Right renal pelvis (tissue), 4 donors: ENCODE measurements at places on chromosomes 1 and 21. TPM values are rescaled to one million over a fixed set of nuclear protein-coding genes. Genes with fewer than 3 reads are reported as not detected.

The RSBN1 gene
- polyA plus RNA-seq = 27.1 TPM

The LEFTY2 gene
- polyA plus RNA-seq = 1.8 TPM

The TMEM79 gene
- 7.5 TPM for polyA plus RNA-seq

The TTLL10 gene
- polyA plus RNA-seq = 0.83 TPM

The CAMSAP2 gene
- polyA plus RNA-seq = 42.3 TPM

The ZNF593OS gene
- 0.92 TPM for polyA plus RNA-seq

DNA sequence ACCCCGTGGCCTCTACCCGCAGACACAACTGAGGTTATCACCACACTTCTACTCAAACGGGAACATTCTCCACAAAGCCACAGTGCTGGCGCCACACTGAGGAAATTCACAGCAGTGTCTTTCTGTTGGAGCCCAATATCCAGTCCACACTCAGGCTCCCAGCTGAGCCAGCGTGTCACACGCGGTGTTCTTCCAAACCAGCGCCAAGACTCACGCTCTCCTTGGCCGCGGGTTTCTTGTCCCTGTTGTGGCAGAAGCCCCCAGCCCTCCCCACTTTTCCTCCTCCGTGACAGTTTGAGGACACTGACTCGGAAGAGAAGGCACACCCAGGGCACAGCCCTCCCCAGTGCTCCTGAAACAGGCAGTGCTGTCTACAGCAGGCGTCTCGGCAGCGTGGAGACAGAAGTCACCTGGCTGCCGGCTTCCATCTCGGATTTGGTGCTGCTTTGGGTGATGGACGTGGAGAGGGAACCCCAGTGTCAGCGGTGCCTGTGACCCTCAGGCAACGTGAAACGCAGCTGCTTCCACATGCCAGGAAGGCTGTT lies 35.4 kb upstream of the AGPAT3 start:
- DNase-seq = no peak

DNA sequence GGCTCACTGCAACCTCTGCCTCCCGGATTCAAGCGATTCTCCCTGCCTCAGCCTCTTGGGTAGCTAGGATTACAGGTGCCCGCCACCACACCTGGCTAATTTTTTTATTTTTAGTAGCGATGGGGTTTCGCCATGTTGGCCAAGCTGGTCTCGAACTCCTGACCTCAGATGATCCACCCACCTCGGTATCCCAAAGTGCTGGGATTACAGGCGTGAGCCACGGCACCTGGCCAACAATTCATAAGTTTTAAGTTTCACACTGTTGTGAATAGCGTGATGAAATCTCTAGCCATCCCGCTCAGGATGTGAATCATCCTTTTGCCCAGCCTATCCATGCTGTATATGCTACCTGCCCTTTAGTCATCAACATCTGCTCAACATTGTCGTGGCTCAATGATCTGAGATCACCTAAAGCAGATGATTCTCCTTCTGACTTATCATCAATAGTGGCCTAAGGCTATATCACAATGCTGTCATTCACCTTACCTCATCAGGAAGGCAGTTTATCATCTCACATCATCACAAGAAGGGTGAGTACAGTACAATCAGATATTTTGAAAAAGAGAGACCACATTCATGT lies 2.6 kb downstream of the PFDN2 start:
- DNase-seq = no peak

- DNase-seq = no peak
Observed at GRCh38 chr1:181170194-181170593, 81.7 kb downstream of the IER5 start.

DNA sequence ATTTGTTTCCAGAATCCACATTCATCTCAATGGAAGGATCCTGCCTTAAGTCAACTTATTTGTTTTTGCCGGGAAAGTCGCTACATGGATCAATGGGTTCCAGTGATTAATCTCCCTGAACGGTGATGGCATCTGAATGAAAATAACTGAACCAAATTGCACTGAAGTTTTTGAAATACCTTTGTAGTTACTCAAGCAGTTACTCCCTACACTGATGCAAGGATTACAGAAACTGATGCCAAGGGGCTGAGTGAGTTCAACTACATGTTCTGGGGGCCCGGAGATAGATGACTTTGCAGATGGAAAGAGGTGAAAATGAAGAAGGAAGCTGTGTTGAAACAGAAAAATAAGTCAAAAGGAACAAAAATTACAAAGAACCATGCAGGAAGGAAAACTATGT lies 2.6 kb downstream of the GADD45A start:
- no peak for DNase-seq

GRCh38 chr1:169128562-169128961 lies 22.1 kb downstream of the ATP1B1 start:
- no peak for DNase-seq

DNA sequence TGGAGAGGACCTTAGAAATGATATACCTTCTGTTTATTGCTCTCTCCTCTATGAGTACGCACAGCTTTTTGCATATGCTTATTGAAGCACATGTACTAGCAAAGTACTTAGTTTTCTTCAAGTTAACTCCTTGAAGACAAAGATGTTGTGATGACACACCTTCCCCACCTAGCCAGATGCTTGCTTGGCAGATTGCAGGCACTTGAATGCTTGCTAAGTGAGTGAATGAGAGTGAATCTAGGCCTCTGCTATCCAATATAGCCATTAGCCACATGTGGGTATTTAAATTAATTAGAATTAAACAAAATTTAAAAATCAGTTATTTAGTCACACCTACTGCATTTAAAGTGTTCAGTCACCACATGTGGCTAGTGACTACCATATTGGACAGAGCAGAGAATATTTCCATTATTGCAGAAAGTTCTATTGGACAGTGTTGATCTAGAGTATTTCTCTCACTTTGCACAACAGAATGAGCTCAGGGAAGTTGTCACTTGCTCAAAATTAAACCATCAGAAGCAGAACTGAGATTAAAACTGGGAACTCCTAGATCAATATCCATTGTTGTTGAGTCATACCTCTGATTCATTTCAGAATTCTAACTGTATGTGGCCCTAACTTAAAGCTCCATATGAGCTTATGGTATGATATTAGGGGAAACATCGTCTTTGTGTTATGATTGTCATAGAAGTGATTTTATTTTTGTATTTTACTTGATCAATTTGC lies 8.6 kb upstream of the EEIG2 start:
- DNase-seq = no peak

DNA sequence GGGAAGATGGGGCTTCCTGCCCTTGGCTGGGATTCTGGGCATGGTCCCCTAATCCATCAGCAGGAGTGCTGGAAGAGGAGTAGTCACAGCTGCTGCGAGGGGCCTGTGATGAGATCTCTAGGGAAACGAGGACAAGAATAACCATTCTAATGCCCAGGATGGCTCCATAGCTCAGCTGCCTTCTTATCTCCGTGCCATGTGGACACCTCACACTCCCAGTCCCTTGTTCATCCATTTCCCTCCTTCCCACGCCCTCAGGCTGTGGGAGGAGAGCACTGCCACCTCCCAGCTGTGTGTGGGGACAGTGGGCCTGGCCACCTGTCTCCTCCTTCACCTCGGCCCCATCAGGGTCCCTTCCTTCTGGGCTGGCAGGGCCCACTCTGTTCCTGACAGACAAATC lies 16.1 kb upstream of the ETV3 start:
- DNase-seq = no peak

DNA sequence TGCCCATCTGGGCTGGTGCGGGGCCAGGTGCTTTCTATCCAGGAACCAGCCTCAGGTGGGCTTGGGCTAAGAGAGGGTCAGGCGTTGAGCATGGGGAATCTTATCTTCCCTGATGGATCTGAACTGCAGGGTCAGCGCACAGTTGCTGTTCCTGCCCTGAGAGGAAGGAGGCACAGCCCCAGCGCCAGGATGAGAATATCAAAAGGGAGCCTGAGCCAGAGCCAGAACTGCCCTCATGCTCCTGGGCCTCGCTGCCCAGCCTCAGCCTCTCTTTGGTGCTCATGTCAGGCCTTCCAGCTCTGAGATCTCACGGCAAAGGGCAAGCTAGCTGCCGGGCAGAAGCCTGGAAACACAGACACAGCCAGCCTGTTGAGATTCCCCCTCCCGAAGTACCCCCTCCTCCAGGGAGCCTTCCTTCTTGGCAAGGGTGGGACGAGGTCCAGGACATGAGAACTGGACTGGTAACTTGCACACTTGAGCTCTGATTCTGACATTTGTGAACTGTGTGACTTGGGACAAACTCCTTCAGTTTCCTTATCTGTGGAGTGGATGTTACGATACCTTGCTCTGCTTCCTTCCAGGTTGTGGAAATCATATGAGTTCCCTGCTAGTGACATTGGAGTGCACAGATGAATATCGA lies 1.2 kb upstream of the LAD1 start:
- no peak for DNase-seq

DNA sequence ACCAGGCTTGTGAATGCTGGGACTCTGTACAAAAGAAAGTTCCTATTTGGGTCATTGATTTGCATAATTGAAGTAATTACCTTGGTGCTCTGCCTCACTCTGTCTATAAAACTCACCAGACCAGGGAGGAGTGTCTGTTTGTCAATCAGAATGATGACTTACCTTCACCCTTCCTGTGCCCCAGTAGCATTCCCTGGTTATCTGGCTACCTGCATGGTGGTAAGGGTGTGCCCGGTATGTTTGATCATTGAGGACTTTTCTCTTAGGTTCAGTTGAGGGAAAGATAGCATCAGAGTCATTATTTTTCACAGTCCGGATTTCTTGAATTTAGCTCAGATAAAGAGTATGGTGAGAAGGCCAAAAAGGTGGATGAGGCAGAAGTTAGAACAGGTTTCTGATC lies 190.0 kb downstream of the BRINP2 start:
- no peak for DNase-seq

DNA sequence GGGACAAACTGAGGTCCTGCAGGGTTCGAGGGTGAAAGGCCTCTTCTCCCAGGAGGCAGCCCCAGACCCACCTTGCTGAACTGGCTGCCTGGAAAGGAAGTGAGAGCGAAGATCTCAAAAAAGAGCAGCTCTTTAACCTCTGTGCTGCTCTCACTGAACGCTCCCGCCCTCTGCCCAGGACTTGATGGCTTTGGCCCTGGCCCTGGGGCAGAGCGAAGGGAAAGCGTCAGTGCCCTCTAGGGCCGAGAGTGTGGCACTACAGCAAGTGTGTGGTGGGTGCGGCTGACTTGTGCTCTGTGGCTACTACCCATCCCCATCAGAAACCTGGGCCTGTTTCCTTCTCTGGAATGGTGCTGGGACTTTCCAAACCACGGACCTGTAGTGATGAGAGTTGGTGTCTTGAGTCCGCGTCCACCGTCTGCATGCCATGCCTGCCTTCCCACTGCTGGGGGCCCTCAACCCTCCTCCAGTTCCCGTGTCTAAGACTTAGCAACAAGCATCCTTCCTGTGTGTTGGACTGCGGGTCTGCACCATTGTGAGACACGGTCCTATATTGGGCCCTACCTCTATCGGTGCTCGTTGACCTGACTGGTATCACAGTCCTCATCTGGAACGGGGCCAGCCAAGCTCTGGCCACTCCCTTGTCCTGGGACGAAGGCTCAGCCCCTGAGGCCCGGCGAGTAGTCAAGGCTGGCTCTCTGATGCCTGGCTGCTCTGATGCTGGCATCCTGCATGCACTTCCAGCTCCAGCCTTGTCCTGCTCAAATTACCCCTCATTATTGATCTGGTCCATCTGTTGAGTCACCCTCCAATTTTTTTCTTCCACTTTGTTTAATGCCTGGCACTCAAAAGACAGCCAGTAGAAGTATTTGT lies 180.3 kb downstream of the DISC1 start:
- no peak for DNase-seq

- DNase-seq = no peak
Observed at GRCh38 chr1:61539720-61540462, 185.1 kb downstream of the TM2D1 start.

DNA sequence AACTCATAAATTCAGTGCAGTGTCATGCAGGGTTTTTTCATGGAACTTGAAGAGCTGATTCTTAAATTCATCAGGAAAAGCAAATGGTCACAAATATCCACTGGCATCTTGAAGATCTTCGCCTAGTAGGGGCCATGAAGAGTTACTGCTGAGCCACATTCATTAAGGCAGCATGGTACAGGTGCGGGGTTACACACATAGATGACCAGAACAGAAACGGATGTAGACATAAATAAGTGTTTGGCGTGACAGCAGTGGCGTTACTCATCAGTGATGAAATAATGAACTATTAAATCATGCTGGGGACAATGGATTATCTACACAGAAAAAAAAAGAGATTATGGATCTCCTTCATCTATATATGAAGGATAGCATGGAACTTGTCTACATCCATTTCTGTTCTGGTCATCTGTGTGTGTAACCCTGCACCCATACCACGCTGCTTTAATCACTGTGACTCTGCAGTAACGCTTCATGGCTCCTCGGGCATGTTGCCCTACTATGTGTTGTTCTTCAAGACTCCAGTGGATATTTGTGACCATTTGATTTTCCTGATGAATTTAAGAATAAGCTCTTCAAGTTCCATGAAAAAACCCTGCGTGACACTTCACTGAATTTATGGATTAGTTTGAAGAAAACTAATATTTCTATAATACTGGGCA lies 161.3 kb downstream of the GALNT2 start:
- DNase-seq = no peak

GRCh38 chr1:20494609-20495311 lies 8.8 kb upstream of the CAMK2N1 start:
- DNase-seq = no peak

GRCh38 chr1:207752456-207752998 lies 673 bp downstream of the CD46 start:
- DNase-seq = no peak

- DNase-seq = no peak
Observed at GRCh38 chr21:45912611-45913417, 68.8 kb upstream of the COL6A1 start.

DNA sequence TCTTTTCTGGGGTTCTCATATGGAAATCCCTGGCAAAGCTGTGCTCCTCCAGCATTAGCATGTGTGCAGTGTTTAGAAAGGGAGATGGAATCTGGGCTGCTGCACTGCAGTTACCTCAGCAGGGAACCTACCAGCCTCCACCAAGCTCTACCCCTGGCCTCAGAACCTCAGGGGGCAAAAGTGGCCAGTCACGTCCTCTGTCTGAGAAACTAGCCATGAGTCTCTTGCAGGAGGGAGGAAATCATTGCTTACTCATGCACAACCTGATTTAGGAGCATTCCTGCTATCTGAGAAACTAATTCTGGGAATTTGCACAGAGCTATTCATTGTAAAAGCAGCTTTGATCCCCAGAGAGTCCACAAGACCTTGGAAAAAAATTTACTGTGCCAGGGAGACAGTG lies 80.6 kb upstream of the IPO9 start:
- no peak for DNase-seq

GRCh38 chr1:119371815-119372214 lies 3.2 kb downstream of the HAO2 start:
- no peak for DNase-seq

GRCh38 chr1:153261281-153262069 lies 2.0 kb downstream of the LORICRIN start:
- no peak for DNase-seq

DNA sequence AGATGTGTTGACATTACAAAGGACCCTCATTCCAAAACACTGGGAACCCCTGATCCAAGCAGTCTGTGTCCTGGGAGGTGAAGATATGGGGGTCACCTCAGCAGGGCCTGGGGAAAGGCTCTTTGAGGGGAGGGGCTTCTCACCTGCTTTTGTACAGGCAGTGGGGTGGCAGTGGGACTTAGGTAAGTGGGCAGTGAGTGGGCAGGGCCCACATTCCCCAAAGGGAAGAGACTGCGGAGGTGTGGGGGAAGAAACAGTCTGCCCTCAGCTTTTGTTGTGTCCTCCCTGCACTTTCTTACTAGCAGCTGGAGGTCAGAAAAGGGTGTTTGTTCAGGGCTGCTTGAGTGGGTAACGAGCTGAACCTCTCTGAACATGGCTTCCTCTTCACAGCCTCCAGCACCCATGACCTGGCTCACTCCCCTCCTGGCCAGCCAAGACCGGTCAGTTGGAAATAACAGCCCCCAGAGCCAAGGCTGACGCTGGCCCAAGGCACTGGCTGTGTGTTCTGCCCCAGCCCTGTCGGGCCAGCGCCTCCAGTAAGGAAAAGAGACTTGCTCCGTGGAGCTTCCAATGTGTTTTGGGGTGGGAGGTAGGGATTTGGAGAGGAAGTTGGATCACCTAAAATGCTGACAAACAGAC lies 173.5 kb downstream of the PSMG1 start:
- no peak for DNase-seq
